ENCODE measurements at places on chromosomes 3 and 15. TPM values are rescaled to one million over a fixed set of nuclear protein-coding genes. Genes with fewer than 3 reads are reported as not detected.

- DNase-seq: no peak
Observed at GRCh38 chr15:49978121-49978520, 140.9 kb downstream of the ATP8B4 start.

Gene CCDC54
- not detected for total RNA-seq

Gene DLEC1
- 0.94 TPM for total RNA-seq

DNA sequence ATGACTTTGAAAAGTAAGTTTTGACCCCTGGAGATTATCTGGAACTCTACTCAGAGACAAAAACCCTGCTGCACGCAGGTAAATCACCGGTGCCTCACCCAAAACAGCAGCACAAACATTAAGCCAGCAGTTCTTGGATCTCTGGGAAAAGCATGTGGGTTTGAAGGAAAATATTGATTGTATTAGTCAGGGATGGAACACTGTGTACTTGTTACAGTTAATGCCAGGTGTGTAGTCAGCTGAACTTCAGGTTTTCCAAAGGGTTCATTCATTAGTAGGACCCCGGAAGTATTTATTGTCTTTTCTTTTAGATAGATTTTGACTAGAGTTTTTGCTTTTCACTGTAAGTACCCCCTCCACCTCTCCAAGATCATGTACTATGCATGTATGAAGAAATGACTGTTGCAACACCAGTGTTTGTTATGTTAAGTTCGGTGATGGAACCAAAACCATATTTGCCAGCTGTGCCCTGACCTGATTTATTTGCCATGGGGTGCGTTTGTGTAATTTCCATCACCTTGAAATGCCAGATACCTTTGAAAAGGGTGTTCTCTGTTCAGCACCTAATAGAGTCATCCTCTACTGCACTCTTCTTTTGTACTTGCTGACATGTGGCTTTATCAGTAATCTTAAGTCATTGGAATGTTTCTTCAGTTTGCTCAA lies 14.5 kb downstream of the ARHGEF26 start:
- no peak for DNase-seq

- no peak for DNase-seq
Observed at GRCh38 chr3:177459401-177459800, 262.1 kb upstream of the TBL1XR1 start.

GRCh38 chr3:73036694-73037591 lies 24.5 kb upstream of the EBLN2 start:
- DNase-seq: peak; percentile 27

Gene WDR49
- not detected for total RNA-seq

GRCh38 chr15:39269821-39270220 lies 311.1 kb upstream of the THBS1 start:
- DNase-seq: no peak

GRCh38 chr15:61057830-61058529 lies 171.1 kb downstream of the RORA start:
- no peak for DNase-seq

Gene CCR8
- not detected for total RNA-seq

DNA sequence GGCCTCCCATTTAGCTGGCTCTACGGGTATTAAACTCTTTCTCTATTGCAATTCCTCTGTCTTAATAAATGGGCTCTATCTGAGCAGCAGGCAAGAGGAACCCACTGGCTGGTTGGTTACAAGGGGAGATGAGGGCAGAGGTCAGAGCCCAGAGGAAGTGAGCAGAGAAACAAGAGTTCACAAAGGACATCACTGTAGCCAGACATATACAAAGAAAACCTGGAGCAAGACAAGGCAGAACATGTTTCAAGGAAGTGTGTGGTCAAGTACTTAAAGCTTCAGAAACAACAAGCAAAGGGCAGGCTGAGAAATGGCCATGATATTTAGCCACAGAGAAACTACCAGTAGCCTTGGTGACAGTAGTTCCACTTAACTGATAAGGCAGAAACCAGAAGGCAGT lies 24.3 kb downstream of the SUSD5 start:
- DNase-seq: no peak

Gene DPPA2
- not detected for total RNA-seq

- no peak for DNase-seq
Observed at GRCh38 chr3:14487086-14487485, 53.1 kb downstream of the GRIP2 start.

DNA sequence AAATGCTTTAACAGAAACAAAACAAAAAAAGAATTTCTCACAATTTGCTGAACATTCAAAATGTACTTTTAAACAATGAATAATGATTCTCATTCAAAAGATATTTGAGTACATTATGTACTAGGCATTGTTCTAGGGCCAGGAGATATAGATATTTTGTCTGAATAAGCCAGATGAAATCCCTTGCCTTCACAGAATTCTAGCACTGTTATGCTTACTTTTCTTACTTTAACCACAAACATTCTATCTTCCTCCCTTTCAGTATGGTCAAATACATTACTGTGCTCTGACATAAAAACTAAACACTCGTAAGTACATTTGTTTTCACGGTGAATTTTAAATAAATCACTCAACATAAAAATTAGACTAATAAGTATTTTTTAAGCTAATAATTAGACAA lies 116.7 kb downstream of the ADAM10 start:
- no peak for DNase-seq

DNA sequence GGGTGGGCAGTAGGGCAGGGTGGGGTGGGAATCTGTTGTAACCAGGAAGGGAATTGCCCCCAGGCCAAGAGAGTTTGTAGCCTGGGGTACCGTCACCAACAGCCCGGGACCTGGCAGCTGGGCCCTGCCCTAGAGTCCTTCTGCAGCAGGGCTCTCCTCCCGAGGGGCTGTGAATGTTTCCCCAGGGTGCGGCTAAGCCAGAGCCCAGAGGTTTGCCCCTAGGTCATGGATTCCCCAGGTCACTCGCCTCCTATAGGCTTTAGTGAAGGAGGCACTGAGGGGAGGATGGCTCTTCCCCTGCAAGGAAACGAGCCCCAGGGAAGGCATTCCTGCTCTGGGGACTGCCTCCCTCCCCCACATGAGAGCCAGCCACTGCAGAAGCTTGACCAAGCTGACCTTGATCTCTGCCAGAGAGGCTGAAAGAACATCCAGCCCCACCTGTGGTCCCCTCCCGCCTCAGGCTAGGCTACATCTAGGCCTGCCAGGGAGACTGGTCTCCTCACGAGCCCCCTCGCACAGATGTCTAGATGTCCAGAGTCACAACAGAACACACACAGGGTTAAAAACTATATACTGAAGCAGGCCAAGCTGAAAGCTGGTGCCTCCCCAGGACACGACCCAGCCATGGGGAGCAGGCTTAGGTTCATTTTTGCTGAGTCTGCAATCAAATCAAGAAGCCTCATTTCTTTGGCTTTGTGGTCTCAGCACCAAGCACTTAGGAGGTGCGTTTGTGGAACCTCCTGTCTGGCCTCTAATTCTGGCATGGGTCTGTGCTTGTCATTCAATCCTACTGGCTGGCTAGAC lies 69.1 kb upstream of the TAMM41 start:
- DNase-seq: no peak

Gene CHST2
- not detected for total RNA-seq

DNA sequence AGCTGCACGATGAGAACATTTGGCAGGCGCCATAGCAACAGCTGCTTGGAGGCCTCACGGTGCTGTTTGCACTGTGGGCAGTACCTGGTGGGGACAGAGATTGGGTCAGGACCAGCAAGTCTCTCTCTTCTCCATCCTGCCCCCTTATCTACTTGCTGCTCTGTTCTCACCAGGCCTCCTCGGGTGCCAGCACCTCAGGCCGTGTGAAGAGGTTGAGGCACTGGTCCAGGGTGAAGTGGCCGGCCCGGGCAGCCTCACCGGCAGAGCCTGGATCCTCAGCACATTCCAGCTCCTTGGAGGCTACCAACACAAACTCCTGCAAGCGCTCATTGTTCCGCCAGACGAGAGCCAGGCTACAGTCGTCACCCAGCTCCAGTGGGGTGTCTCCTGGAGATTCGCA lies 6.2 kb upstream of the QARS1 start:
- DNase-seq: no peak

DNA sequence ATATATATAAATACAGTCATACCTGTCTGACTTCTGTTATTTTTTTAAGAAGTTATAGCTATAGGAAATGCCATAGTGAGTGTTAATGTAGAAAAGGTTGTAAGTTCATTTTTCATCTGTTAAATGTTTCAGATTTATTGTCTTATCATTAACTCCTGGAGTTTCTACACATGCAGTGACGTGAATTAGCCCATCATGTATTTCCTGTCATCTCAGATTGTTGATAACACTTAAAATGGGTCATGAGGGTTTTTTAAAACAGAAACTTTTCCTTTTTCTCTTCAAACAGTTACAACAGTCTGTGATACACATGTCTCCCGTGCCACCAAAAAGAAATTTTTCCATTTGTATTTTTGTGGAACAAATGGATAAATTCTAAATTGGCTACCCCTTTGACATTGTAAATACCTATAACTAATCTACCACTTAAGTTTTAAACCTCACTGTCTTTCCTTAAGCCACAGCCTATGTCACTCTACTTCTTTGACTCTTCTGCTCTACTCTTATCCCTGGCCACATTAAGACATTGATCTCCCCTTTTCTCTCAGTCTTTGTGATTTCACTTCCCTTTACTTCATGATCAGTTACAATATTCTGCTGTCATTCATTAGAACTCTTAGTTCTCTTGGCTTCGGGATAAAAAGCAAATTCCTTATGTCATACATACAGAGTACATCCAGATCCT lies 89.1 kb downstream of the NEO1 start:
- no peak for DNase-seq

Gene GOLGA8N
- not detected for total RNA-seq

DNA sequence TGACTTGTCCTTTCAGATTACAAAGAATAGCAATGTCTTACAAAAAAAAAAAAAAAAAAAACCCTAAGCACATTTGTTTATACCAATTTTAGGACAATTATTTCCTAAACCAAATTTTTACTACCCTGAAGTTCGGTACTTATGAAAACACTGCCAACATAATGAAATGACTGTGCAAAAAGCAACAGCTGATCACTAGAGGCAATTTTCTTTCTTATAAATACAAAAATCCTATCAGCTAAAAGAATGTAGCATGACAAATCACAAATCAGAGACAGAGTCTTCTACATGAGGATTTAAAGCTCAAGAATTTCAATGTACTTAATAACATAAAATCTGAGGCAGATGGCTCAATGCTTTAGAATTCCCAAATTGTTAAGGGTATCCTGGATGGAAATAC lies 191.8 kb downstream of the MAGI1 start:
- DNase-seq: no peak

- DNase-seq: no peak
Observed at GRCh38 chr15:38059665-38060064, 125.2 kb downstream of the TMCO5A start.

- DNase-seq: peak; percentile 61
Observed at GRCh38 chr15:57507111-57507510, 84.6 kb upstream of the MYZAP start.

- peak; percentile 83 for DNase-seq
Observed at GRCh38 chr3:9947025-9947995, 4.9 kb downstream of the PRRT3 start.

DNA sequence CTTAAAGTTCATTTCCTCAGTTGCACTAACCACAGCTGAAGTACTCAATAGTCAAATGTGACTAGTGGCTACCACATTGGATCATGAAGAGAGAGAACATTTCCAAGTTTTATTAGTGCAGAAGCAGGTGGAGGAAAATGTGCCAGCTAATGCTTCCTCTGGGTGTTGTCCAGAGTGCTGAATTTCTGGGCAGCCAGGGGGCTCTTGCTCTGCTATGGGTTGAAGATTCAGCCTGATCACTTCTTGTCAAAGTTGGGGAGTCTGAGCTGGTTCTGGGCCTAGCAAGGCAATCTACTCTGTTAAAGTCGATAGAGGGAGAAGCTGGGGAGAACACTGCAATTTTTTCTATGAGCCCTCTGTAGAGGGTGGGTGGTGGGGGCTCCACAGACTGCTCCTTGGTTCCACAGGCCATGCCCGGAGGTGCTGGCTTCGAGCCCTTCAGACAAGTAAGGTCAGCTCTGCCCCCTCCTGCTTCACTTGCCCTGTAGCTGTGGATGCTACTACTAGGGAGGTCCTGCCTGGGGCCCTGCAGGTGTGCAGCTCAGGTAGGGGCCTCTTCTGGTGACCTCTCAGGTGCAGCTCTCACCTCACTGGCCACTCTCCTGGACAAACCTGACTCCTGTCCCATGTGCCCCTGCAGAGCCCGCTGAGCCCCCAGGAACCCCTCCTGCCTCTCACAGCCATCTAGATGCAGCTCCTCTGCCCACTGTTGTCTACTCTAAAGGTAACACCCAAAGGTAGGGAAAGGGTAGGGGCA lies 8.2 kb downstream of the ALG3 start:
- peak; percentile 44 for DNase-seq

GRCh38 chr15:69557020-69557706 lies 104.5 kb downstream of the RPLP1 start:
- peak; percentile 96 for DNase-seq

Gene ARGFX
- total RNA-seq: not detected

Gene FGD5
- not detected for total RNA-seq
